Nephron progenitor cell (in vitro differentiated cells): ENCODE measurements at places on chromosomes 3 and 15.

DNA sequence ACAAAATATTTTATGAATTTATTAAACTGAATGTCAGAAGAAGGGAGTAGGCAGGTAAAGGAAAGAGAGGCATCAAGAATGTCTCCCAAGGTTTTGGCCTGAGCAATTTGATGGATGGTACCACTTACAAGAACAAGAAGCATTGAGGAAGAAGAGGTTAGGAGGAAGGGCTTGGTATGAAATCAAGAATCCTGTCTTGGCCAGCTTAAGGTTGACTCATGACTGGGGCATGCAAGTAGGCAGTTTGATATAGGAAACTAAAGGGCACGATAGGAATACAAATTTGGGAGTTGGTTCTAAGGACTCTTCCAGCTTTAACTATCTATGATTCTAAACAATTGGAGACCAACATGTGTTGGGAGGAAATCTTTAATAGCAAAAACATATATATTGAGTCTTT lies 79.1 kb downstream of the NTRK3 start:
- DNase-seq = no peak

GRCh38 chr3:15875016-15875689 lies 77.4 kb upstream of the ANKRD28 start:
- no peak for DNase-seq

DNA sequence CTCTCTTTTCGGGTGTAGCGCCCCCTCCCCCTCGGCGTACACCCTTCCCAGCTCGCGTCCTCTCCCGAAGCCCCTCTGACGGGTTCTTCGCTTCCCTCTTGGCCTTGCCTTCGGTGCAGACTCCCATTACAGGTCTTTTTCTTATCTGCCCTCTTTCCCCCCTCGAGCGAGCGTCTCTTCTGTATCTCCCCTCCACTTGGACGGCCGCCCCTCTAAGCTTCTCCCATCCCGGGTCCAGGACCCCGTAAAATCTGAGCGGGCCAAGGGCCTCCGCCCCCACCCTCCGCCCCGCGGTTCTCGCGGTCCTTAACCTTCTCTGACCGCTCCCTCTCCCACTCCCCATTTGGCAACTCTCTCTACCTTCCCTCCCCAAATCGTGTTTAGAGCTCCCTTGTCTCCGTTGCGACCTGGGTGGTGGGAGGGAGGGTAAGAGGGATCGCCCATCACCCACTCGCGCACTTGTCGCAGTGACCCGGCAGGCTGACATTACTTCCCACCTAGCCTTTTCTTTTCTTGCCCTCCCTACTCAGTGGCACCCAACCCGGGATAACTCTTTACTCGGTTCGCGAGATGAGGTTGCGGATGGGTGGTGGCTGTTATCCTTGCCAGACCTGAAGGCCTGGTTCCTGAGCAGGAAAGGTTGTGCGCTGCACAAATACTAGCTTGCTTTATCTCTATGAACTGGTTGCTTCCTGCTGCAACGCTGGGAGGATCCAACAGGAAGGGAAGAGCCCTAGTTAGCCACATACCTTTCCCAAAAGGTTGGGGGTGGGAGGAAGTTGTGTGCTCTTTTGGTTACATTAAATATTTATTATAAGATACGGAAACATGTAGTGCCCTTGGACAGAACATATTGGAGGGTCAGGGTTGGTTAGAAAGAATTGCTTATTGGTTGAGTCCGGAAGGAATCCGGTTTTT lies 922 bp downstream of the RAB11A start:
- no peak for DNase-seq

DNA sequence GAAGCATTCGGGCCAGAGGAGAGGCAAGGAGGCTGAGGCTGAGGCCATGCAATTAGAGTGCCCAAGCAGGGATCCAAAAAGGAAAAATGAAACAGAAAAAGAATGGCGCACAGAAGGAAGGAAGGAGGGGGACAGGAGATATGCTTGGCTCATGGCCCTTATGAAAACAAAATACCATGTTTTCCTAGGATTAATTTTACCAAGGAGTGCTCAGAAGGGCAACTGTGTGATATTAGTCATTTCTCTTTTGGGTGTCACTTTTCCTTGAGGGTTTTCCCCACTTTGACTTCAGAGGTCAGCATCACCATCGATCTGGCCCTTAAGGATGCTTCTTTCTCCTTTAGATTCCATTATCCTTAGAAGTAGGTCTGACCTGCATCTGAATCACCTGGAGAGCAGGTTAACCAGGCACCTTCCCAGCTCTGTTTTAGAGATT lies 1.4 kb downstream of the PARP14 start:
- no peak for DNase-seq

DNA sequence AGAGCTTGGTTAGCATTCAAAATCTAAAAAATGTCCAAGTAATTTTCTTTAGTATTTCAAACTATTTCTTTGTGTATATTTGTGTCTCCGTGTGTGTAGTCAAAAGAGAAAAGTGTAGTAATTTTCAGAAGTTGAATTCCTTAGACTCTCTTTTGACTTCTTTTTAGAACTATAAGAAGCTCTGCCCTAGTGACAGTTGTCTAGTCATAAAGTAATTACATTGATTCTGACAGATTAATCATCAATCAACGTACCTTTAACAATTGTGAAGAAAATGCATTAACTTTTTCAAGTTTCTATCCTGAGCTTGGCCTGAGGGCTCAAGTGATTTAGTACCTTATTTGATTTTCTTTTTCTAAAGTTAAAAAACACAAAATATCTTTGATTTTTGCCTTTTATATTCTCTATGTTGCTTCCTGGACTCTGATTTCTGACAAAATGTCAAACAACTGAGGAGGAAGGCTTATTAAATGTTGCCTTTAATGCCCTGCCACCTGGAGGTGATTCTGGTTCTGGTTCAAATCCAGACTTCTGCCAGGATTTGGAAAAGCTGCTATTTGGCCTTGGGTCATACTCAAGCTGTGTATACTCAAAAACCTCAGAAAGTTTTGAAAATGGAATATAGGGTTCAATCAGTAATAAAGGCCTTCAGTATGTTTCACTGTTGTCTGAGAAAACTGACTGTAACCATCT lies 653.6 kb downstream of the NSUN3 start:
- no peak for DNase-seq

GRCh38 chr3:170128977-170129431 lies 52.5 kb downstream of the PHC3 start:
- no peak for DNase-seq

- DNase-seq = no peak
Measured at GRCh38 chr3:9914559-9915253, 2.2 kb upstream of the IL17RC start.

DNA sequence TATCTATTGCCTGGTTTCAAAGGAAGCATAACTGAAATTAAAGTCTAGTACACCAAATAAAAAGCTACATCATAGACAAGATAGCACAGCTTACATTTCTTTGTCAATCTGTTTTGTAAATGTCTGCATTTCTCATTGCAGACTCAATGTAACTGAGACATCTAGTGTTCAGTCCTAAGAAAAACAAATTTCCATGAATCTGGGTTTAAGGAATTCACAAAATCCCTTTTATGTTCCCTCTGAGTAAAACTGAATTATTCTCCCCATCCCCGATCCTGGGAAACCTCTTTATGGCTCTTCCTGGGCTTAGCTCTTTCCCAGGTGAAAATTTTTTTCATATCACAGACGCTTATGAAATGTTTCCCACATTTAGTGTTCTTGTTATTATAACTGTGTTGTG lies 21.6 kb upstream of the RASA2 start:
- DNase-seq = no peak

DNA sequence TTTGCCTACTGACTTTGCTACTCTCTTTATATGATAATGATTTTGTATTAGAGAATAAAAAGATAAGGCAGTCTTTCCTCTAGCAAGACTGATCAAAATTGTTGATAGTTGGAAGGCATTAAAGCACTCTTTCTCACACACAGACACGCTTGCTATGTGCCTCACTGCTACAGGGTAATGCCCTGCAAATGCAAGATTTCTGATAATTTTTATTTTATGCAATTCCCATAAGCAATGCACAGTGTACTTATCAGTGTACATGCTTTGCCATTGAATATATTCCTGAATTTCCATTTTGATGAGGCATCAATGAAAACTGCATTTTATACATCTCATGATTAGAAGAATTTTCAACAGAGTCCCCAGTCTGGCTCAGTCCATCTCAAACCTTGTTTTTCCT lies 263.2 kb downstream of the CHST2 start:
- no peak for DNase-seq

DNA sequence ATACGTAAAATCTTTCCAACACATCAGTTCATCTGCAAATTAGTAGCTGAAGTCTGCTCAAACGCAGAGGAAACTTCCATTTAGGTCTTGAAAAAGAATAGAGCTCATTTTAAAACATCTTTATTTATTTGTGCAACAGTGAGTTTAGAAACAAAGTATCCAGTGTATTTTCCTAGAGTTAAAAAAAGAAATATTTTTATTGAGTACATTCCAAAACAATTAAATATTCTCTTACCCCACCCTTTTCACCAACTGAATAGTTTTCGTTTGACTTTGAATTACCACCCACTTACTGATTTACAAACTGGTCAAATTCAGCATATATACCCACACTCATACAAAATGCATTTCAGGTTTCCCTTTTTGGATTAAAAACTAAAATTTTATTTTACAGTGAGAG lies 104.7 kb downstream of the ZBTB20 start:
- DNase-seq = no peak

DNA sequence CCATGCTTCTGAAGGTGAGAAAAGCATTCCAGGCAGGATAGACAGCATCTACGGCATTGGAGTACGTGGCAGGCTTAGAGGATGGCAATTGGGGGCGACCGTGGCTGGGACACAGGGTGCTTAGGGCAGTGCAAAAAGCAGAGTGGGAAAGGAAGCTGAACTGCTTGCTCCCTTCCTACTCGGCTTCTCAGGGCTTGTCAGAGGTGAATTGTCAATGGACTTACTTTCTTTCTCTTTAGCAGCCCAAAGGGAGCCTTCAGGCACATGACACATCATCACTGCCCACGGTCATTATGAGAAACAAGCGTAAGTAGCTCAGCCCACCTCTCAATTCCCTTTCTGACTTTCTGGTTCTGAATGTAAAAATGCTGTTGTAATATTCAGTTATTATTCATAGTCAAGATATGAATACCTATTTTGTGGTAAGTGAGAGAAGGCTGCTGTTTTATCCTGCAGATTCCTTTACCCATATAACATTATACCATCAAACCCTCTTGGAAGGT lies 84.3 kb downstream of the KLHL25 start:
- no peak for DNase-seq

GRCh38 chr15:43151688-43152087 lies 18.3 kb downstream of the TMEM62 start:
- DNase-seq = no peak

- no peak for DNase-seq
Measured at GRCh38 chr3:173778251-173778650, 380.7 kb downstream of the NLGN1 start.

DNA sequence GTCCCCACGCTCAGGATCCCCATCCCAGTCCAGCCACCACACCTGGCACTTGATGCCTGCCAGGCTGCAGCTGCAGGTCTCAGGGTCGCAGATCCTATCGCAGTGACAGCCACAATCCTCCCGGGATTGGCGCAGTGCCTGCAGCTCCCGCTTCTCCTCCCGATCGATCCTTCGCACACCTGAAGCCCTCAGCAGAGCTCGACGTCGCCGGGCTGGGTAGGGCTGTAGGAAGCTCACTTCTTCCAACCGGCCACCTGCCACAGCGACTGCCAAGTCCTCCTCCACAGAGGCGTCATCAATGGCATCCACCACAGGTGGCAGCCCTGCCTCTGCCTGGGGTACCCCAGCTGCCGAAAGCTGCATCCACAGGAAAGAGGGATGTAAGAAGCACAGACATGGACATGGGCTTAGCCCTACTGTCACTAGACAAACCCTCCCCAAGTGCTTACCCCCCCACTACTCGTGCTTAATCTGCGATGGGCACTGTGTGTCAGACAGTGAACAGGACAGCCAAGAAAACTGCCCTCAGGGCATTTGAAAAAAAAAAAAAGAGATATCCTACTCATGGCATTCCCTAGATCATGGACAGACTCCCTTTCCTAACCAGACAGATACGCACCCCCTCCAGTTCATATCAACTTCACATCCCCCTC lies 9.2 kb downstream of the CSRNP1 start:
- DNase-seq = no peak

- peak; percentile 34 for DNase-seq
Measured at GRCh38 chr15:28021281-28022039, 77.7 kb downstream of the OCA2 start.

GRCh38 chr3:4758957-4759656 lies 220.1 kb upstream of the BHLHE40 start:
- DNase-seq = no peak

GRCh38 chr3:171092467-171092911 lies 66.0 kb upstream of the SLC2A2 start:
- no peak for DNase-seq

DNA sequence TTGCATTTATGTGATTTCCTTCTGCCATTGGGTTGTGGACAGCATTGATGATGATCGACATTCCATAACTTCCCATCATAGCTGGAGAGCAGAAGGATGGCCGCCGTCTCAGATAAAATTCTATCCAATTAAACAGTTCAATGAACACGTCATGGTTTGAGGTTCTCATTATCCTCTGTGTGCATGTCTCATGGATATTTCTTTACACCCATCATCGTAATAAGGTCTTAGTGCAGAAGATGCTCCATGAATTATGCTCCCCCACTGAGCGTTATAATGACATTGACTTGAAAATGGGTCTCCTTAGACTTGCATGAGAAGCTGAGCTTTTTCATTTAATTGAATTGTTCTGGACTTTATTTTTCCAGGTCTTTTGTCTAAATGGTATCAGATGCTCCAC lies 92.1 kb downstream of the TRIM42 start:
- DNase-seq = no peak

GRCh38 chr15:99508311-99508645 lies 57.5 kb upstream of the MEF2A start:
- DNase-seq = no peak

DNA sequence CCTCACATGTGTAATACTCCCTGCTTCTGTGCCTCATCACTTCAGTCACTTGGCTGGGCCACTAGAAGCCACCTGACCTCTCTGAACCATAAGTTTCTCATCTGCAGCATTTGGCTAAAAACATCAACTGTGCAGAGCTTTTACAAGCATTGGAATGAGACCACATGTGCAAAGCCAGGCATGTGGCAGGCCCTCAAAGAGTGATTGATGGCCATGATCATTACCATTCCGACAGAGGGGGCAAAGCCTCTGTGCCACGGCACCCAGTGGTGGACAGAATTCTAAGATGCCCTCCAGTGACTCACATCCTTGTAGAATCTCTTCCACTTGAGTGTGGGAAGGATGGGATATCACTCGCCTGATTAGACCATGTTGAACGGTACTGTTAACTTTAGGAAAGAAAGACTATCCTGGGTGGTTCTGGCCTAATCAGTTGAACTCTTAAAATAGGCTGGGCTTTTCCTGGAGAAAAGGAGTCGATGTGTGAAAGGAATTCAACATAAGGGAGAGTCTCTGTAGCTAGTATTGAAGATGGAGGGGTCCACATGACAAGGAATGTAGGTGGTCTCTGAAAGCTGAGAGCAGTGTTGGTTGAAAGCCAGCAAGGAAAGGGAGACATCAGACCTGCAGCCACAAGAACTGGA lies 13.5 kb downstream of the CDCP1 start:
- DNase-seq = no peak
